ENCODE measurements at places on chromosomes 2 and 18.

DNA sequence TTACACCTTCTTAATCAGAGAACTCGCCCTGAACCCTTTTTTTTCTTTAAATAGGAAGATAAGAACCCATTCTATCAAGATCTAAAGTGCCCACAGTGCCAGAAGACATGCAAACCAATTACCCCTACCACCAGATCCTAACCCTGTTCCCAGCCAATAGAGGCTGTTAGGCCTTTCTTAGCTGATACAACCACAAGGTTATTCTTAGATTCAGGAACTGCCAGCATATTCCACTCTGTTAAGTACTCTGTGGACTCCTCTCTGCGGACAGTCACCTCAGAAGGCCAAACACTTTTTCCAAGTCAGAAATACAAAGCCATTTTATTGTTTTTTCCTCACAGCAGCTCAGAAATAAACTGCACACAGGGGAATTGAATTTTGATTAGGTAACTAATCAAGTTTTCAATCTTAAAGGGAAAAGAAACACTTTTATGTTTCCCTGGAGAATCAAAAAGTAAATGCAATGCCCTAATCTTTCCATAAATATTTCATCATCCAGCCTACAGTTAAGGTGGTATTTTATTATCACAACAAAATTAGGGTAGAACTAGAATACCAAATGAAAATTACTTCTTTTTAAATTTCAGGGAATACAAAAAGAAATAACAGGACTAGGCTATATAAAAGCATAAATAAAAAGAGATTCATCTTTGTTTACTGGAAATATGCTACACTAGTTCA is 111.4 kb downstream of the NBAS start:
- DNase-seq, result no peak

DNA sequence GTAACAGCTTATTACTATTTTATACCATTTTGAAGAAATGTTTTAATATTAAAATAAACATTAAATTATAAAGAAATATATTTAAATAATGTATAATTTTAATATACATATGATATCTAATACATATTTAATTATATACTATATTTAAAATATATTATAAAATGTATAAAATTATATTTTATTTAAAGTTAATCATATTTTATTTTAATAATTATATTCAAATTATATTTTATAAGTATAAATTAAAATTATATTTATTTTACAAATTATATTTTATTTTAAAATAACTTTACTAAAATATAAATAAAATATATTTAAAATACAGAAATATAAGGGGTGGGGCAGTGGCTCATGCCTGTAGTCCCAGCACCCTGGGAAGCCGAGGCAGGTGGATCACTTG is 2.1 kb downstream of the CRYGD start:
- DNase-seq, result no peak

DNA sequence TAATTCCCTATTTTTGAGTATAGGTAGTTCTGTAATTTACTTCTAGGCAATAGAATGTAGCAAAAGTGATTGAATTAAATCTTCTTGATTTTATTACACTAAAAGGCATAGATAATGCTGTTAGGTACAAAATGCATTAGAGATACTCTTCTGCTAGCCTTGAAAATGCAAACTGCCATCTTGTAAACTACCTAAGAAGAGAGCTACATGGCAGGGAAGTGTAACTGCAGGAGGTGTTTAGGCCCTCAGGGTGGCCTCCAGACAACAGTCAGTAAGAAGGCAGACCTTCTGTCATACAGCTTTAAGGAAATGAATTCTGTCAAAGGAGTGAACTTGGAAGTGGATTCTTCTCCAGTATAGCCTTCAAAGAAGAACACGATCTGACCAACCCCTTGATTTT is 1396.8 kb upstream of the SLC39A10 start:
- no peak for DNase-seq

GRCh38 chr2:30580391-30580790 is 133.3 kb downstream of the LCLAT1 start:
- no peak for DNase-seq

- peak; percentile 44 for DNase-seq
Measured at GRCh38 chr2:64327510-64328414, 126.2 kb upstream of the LGALSL start.
